ENCODE measurements at places on chromosomes 7 and 10.
A peak's percentile ranks its signal among the peaks of the same experiment; 100 is the strongest.

DNA sequence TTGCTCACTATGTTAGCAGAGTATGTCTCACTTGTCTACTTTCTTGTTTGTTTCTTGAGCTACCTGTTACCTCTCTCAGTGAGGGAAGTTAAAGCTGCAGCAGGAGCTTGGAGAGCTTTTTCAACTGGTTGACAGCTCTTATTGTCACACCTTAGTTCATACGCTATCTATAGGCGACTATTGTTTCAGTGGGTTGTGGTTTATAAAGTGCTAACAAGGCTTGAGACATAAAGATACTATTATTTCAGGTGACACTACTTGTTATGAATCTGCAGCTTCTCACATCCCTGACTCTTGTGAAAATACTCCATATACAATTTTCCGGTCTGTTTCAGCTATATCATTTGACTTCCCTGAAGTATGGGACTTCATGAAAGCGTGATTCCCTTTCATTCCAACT lies 167.4 kb downstream of the CSTF2T start:
- DNase-seq: no peak

DNA sequence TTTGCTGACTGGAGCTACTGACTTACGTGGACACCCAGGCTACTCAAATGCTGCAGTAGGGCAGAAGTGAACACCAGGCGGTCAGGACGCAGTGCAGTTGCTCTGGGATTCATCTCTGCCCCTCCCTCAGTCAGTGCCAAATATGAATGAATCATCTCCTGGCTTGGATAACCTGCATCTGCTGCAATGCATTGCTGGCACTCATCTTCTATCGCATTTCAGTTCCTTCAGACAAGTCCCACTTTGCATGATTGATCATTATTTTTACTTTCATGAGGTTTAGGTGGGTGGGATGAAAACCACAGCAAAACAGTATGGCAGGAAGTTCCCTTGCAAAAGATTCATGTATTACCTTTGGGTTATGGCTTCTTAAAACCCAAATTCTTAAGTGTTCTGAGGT lies 224.6 kb upstream of the NRP1 start:
- DNase-seq: no peak

GRCh38 chr10:59907918-59908807 lies 1.8 kb upstream of the CCDC6 start:
- DNase-seq: peak; percentile 46

DNA sequence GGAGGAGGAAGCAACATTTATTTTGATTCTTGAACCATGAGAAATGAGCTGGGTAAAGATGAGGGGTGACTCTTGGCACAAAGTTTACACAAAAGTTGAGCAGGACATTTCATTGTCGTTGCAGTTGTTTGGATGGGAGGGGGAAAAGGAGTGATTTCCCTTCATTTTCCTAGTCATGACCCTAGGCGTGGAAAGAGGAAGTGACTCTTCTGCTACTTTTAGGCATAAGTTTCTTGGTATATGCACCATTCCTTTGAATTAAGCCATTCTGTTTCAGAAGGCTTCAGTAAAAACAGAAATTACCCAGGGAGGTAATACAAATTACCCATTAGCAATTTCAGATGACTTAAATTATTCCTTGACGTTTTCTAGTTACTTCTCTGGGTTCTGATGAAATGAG lies 113.9 kb upstream of the FAM171A1 start:
- DNase-seq: no peak

All from activated T-cell treated with anti-CD3 and anti-CD28 coated beads for 24 hours (primary cell).